AG10803 (cell line): ENCODE measurements at places on chromosomes 4 and X.
A peak's percentile ranks its signal among the peaks of the same experiment; 100 is the strongest.

- DNase-seq, result no peak
Measured at GRCh38 chr4:120942776-120943175, 20.2 kb upstream of the PRDM5 start.

DNA sequence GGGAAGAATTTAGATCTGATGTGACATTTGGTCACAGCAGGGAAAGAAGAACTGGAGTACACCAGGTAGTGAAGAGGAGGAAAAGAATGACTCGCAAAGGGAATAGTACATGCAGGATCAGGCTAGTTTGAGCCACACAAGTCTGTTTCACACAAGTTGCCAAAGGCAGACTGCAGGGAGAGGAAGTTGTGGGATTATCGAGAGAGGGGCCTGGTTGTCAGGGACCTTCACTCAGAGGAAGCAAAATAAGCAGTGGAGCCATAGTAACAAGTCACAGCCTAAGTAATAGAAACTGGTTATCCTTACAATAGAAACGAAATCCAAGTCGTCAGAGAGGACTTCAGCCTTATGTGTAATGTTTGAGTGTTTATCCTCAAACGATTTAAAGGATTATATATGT lies 316.7 kb upstream of the HTR2C start:
- DNase-seq, result no peak

- no peak for DNase-seq
Measured at GRCh38 chr4:25001509-25001908, 29.2 kb downstream of the LGI2 start.

- no peak for DNase-seq
Measured at GRCh38 chr4:169202145-169202699, 68.5 kb downstream of the SH3RF1 start.

- DNase-seq, result peak; percentile 50
Measured at GRCh38 chr4:155777971-155778735, 19.3 kb downstream of the GUCY1B1 start.

DNA sequence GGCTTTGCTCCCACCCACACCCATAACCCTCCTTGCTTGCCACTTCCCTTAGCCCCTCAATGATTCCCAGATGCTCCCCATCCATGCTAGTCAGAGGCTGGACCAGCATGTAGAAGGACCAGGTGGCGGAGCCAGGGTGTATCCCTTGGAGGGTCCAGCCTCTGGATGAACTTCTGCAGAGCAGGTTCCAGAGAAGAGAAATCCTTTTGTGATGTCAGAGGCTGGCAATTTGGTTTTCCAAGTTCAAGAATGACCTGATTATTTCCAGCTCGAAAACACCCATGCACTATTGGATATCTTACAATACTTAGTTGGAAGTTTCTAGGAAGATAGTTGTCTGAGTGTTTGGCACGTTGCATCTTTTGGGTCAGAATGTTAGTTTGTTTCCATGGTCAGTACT lies 168.3 kb upstream of the RPS6KA3 start:
- no peak for DNase-seq

DNA sequence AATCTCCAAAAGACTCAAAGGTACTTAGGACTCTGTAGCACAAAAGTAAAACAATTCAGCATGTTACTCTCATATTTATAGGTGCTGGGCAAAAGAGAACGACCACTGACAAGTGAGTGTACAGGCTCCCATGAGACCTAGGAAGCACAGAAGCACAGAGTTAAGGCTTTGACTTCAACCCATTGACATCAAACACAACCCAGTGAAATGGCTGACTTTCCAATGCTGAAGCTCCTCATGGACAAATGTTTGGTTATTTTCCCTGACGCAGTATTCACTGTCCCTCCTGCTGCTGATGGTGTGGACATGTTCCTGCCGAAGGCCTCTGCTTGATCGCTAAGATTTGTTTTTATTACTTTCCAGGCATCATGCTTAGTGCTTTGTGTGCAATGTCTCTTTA lies 148.7 kb downstream of the TSPAN5 start:
- DNase-seq, result no peak

GRCh38 chr4:76022031-76022430 lies 1.3 kb downstream of the CXCL10 start:
- DNase-seq, result no peak

GRCh38 chrX:151227627-151228026 lies 51.2 kb downstream of the GPR50 start:
- no peak for DNase-seq

DNA sequence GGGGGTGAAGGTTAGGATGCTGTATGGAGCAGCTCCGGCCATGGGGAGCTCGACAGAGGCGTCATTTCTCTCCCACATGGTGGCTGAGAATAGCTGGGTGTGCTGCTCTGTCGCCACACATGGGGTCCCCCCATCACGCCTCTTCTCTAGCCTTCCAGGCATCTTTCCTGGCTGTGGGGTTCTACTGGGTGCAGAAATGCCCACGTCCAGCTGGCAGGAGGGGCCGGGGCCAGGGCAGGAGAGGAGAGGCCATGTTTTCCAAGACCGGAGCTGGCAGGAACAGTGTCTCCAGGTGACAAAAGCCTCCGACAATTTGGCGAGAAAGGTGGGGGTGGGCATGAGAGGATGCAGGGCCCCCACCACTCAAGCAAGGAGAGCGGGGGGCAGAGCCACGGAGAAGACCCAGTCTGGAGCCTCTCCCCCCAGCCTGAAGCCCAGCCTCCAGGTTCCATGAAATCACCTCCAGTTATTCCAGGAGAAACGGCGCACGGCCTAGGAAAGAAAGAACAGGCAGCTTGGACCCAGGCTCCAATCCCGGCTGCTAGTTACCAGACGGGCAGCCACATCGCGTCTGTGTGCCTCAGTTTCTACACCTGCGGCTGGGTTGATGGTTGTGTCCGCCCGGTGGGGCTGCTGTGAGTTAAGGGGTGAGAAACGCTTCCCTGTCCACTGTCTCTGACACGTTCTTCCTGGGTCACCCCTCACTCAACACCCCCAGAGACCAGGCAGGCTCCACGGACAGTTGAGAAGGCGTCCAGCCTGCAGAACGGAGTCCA lies 27.4 kb upstream of the SPON2 start:
- no peak for DNase-seq

- DNase-seq, result no peak
Measured at GRCh38 chr4:153067376-153067775, 131.3 kb downstream of the FHDC1 start.

DNA sequence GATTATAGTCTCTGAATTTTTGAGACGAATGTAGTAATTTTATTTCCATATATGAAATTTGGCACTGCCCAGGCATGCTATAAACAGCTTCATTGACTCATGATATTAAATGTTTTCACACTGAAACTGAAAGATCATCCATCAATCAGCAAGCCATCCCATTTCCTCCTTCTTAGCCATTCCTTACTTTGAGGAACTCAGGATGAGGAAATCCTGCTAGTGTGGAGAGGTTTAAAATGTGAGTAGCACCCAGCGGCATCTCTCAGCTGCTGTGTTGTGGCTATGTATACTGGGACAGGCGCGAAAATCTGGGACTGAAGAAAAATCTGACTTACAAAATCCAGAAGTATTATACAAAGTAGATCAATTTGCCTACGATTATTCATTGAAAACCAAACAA lies 52.1 kb downstream of the PTCHD1 start:
- DNase-seq, result no peak

DNA sequence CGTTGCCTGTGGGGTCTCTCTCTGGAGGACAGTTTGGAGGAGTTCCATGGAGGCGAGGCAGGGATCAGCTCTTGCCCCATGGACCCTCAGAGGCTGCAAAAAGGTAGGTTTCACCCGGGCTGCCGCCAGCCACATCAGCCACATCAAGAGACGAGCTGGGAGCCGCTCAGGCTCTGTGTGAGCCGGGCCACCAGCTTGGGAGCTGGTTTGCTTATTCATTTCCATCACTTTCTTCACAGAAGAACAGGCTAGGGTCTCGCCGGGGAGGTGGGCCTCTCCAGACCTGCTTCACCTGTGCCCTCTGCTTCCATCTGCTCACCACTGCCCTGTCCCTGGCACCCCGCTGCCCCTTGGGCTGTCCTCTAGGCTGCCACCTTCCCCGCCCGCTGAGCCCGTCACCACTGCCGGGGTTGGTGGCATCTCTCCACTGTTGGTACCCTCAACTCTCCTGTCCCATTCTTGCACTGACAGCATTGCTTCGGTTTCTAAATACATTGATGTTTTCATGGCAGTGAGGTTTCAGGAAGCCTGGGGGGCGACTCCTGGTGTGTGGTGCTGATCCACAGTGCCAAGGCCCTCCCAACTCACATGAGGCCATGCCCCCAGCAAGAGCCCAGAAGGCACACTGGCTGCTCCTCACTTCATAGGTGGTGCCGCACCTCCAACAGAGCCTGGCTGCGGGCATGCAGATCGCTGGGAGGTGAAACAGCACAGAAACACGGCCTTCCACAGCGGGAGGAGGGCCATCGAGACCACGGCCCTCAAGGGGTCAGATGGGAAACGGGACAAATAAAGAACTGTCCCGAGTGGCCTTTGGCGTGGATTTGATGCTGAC lies 4.5 kb upstream of the TREX2 start:
- DNase-seq, result no peak

DNA sequence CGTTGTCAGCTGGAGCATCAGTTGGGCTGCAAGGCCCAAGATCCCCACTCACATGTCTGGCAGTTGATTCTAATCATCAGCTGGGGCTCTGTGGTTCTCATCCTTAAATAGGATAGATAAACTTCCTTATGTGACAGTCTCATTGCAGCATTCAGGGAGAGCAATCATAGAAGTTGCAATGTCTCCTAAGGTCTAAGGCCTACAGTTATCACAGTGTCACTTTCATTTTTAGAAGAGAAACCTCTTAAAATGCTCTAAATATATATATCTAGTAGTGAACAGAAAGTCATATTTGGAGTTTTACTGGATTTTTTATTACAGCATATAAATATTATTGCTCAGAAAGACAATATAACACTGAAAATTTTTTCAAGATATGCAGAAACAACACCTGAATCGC lies 226.0 kb upstream of the PPP1R2C start:
- no peak for DNase-seq

DNA sequence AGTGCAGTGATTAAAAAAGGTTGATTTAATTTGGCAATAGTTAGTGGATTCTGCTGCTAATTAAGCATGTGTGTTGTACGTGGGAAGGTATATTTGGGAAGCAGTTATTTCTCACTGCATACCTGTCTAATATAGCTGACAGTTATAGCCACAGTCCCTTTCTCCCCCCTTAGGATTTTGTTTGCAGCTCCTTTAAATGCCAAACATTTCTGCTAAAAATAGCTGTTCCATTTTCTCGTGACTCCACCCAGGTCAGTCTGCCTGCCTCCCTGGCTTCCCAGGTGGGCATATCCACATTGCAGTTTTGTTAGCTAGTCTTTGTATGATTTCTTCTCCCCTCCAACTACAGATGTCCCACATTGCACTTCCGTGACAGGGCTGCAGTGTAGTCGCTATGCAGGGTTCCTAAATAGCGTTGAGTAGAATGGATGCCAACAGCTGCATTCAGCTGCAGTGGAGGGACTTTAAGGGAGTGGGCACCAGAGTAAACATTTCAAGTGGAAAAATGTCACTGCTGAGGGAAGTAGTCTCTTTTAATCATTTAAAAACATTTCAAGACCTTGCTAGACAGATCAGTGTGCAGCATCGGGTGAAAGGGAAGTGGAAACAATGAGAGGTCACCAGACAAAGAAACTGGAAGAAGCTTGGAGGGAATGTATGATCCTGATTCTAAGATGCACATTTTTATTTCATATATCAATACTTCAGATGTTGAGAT lies 326.3 kb downstream of the RAPGEF2 start:
- no peak for DNase-seq

- DNase-seq, result no peak
Measured at GRCh38 chrX:19571711-19572110, 56.4 kb upstream of the MAP3K15 start.

- no peak for DNase-seq
Measured at GRCh38 chr4:89906777-89907521, 12.3 kb downstream of the MMRN1 start.

GRCh38 chr4:10639100-10639499 lies 45.5 kb downstream of the CLNK start:
- no peak for DNase-seq

DNA sequence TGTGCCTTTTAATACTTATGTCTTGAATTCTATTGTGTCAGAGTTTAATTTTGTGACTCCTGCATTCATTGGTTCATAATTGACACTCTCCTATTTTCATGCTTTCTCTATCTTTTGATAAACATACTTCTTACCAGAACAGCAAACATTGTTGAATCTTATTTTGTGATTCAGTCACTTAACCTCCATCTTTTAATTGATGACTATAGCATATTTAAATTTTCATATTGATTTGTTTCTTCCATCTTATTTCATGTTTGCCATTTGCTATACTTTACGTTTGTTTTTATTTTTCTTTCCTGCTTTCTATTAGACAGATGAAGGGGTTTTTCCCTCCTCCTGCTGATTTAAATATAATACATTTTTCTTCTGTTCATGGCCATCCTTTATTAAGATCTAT lies 115.5 kb upstream of the FAM9A start:
- DNase-seq, result no peak

DNA sequence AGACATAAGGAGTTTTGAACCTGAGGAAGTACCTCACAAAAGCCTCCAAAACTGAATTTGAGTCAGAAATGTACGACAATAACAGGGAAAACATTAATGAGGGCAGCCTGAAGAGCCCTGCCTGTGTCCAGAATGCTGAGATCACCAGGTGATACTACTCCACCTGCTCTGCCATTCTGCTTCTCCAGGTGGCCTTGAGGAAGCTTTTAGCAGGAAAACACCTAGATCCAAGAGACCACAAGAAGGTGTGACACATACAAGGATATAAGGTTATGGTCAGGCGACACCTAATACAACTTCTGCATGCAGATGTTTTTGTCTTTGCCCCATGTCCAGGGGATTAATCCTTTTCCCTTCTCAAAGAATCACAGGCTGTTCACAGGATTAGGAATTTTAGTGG lies 15.3 kb downstream of the SOWAHB start:
- DNase-seq, result no peak

DNA sequence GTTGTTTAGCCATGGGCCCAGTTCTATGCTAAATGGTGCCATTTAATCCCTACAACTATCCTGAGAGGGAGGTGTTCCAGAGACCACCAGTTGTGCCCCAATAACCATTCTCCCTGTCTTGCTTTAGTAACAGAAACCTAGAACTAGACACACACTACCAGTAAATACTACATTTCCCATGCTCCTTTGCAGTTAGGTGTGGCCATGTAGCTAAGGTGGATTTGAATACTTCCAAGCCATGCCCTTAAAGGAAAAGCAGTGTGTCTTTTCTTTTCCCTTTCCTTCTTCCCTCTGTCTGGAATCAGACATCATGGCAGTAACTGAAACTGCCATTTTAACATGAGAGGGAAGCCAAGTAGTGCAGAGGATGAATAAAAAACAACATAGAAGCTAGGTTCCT lies 90.9 kb upstream of the TMEM33 start:
- no peak for DNase-seq

- DNase-seq, result peak; percentile 23
Measured at GRCh38 chr4:152735396-152735859, 44.1 kb downstream of the TIGD4 start.

DNA sequence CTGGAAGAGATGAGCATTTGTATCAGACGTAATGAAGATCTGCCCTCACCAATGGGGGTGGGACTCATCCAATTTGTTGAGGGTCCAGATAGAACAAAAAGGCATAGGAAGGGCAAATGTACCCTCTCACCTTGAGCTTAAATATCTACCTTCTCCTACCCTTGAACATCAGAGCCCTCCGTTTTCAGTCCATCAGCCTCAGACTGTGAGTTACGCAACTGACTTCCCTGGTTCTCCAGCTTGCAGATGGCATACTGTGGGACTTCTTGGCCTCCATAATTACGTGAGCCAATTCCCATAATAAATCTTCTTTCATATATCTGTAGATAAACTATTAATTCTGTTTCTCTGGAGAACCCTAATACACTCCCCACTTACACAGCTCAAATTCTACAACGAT lies 56.5 kb upstream of the GUCY1A1 start:
- DNase-seq, result no peak

- DNase-seq, result peak; percentile 26
Measured at GRCh38 chr4:40409835-40410234, 74.7 kb downstream of the CHRNA9 start.
